Activated T-cell treated with anti-CD3 and anti-CD28 coated beads, Interleukin-2, amount 50 U/mL, for 48 hours (primary cell): ENCODE measurements at places on chromosomes 5 and 9.

DNA sequence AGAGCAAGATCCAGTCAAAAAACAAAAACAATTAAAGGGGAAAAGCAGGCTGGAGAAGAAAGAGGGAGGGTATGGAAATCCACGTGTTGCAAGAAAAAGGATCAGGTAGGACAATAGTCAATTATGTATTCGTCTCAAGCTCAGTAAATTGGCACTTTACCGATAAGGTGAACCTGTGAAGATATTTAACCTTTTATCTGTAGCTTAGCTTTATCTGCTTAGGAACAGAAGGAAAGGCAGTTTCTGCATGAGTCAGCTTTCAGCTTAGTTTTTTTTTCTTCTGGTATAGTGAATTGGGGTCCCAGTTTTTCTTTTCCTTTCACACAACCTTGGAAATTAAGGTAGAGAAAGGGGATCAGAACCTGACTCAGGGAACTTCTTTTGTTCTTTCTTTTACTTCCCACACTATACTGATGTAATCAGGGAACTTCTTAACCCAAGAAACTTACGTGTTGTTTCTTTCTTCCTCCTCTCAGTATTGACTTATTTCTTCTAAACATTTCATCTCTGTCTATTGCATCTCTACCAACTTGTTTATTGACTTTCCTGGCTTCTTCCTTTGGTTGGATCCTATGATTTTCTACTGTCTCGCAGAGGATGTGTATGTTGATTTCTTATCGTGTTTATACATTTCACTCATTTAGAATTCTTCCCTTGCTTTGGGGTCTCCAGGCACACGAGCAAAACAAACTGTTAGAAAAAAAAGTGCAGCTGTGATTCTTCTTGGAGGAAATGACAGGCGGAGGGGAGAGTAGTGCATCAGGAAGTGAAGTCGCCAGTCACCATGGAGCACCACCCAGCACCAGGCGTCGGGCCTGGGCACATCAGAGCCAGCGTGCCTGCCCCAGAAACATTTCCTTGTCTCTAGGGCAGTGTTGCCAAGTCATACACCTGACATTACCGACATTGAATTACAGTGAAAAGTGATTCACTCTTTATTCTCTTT lies 123.0 kb upstream of the LHFPL2 start:
- DNase-seq: no peak

DNA sequence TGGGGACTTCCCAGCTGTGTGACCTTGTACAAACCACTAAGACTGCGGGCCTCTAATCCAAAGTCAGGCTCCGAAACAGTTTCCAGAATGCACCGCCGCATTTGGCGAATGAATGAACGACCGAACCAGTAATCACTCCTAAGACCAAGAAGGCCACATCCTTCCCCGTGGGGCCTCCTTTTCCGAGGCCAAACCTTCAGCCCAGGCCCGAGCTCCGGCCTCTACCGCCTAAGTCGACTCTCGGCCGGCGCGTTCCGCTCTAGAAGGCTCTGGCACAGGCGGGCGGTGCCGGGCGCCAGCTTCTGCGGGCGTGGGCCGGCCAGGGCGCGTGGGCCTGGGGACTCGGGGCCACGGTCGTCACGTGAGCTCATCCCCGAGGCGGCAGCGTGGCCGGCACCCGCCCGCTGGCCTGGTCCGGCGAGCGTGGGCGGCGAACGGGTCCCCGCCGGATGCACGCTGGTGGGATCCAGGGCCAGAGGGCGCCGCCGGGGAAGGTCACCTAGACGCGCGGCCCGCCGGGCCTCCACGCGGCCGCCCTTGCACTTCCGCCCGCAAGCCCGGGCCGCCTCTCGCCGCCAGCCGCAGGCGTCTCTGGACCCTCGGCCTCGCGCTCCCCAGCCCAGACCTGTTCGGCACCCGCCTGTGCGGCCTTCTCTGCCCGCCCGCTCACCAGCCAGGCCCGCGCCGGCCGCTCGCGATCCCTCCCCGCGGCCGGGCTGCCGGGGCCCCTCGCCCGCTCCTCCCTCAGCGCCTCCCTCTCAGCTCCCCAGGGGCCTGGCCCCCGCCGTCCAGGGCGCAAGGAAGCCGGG lies 754 bp downstream of the VDAC1 start:
- peak; percentile 73 for DNase-seq

DNA sequence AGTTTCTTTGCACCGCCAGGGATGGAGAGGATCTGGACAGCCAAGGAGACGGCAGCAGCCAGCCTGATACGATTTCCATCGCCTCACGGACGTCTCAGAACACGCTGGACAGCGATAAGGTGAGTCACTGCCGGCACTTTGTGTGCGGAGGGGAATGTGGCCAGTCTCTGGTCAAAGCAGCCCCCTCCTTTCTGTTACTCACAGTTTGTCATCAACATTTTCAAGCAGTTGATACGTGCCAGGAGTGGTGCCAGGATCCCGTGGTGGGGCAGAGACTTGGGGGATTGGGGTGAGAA lies 175.1 kb upstream of the OTULINL start:
- DNase-seq: no peak

DNA sequence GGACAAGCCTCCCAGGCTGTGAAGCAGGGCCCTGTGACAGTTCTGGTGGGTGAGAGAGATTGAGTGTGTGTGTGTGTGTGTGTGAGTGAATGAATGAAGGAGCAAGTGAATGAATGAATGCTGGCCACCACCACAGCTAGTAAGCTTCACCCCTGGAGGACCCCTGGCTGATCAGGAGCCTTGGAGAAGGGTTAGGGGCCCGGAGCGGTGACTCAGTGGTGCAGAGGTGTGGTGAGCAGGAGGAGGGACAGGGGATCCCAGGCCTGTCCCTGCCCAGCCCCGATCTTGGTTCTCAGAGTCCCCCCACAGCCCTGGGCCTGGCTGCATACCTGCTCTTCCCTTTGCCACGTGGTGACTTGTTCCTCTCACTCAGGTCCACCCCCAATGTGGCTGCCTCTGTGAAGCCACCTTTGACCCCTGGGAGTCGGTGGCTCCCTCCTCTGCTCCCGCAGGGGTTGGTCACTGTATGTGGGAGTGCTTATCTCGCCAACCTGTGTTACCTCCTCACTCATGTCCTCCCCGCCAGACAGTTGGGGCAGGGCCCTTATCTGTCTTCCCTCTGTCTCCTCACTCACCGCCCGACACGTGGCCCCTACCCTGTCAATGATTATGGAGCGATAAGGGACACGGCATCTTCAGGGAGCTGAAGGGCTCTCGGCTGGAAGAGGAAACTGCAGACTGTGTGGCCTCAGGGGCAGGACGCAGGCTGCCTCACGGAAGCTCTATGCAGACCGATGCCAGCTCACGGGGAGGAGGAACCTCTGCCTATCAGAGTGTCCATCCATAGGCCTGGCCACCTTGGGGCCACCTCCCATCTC lies 99.9 kb upstream of the PITX1 start:
- DNase-seq: no peak

DNA sequence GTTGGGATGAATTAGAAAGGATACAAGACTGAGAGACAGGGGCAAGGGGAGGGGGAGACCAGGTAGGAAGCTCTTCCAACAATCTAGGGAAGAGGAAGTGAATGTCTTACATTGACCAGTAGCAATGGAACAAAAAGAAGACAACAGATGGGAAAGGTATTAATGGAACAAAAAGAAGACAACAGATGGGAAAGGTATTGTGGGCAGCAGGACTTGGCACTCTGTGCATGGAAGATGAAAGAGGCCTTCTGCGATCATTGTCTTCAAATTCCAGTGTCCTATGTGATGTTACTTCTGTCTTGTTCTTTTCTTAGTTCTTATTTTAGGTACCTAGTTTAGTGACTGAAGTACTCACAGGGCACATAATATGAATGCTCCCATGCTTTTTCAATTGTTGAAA lies 161.8 kb downstream of the PALM2AKAP2 start:
- DNase-seq: no peak
